HEK293T (cell line): ENCODE measurements at places on chromosomes 5 and 9.

GRCh38 chr9:75071530-75072122 lies 16.3 kb downstream of the NMRK1 start:
- no peak for DNase-seq

- DNase-seq = peak; percentile 7
These were observed 192.8 kb downstream of the CDH18 start for GRCh38 chr5:19795218-19795617.

DNA sequence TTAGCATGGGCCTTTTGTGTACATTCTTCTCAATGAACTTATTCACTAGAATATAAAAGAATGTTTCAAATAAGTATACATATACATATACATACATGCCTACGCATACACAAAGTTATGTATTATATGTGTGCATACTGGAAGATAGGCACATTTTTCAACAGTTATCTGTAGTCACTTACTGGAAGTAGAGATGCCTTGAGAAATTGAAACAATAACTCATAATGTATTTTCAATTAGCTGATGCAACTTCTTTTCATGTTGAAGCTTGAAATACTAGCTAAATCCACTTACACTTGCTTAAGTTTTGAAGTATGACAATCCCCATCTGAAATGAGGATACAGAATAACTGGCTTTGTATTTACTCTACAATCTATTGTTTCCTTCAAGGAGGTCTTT lies 469.0 kb upstream of the PTGER4 start:
- DNase-seq = no peak

DNA sequence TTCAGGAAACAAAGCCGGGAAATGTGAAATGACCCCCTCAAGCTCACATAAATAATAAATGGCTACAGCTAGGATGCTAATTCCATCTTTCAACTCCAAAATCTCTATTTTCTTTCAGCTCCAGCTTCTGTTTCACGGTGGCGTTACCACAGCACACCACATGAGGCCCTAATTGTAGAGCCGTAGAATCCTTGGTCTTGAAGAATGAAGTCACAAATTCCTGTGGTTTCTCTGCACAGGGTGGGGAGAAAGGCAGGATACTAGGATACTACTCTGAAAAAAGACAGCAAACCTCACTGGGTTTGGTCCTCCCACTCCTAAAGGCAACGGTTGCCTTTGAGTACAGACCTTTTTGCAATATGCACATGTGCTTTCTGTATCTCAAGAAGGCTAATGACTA lies 13.9 kb upstream of the RARS1 start:
- DNase-seq = no peak

DNA sequence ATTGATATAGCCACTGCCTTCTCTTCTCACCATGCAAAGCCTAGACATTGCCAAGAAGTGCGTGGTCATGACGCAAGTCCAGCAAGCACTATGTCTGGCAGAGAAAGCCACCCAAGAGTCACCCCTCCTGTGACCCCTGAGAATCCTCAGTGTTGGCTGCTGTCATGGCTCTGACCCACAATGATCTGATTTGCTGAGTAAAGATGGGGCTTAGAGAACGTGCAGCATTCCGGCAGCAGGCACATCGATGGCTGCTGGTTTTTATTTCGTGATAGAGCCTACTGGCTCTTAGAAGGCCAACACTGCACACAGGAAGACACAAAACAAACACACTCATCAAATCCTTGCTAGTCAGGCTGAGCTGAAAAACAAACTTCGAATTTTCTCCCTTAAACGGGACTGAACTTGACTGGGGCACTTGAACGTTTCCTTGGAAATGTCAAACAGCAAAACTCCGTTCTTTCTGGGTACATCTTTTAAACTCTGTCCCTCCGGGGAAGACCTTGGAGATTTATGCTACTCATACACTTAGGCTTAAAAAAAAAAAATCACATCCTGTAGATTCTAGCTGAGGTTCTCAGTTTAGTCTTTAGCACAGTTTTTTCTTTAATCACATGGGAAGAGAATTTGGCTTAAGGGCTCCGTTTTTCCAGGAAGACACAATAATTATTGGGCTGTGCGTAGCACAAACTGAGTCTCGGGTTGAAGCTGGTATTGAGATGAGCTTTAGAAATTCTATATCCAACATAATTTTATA lies 88.2 kb upstream of the BASP1 start:
- no peak for DNase-seq
